ENCODE measurements at places on chromosomes 16 and 17.

GRCh38 chr17:72588961-72589360 is 468.1 kb downstream of the SOX9 start:
- DNase-seq = no peak

- DNase-seq = no peak
Observed at GRCh38 chr17:47223007-47223406, 13.9 kb downstream of the MYL4 start.

DNA sequence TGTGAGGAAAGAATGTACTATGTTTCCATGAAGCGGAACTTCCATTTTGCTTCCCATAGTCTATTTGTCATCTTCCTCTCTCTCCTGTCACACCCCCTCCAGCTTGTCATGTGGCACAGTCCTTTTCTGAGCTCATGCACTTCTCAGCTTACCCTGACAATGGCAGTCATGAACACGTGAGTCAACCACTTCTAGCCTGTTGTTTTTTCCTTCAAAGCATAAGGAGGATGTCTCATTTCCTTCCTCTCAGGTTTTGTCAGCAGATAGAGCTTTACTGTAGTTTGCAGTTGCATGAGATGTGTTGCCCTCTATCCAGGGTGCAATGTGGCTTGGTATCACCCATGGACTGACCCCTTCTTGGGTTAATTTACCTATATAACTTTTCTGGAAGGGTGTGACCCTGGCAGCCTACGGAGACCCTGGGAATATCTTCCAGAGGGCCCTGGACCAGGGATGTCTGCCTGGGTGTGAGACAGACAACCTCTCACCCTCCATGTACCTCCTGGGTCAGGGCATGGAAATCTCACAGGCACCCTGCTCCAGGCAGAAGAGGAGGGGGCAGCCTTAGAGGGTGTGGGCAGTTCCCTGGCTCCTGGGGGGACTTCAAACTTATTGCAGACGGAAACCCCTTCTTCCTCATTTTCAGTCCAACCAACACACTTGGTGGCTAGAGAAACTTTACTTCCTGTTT is 4.0 kb upstream of the ZNF267 start:
- DNase-seq = peak; percentile 93

- DNase-seq = no peak
Observed at GRCh38 chr16:77849646-77850258, 61.4 kb downstream of the VAT1L start.
